ENCODE measurements at places on chromosomes 13 and 19. TPM values are rescaled to one million over a fixed set of nuclear protein-coding genes. Genes with fewer than 3 reads are reported as not detected.

GRCh38 chr13:44648392-44649103, 72.4 kb upstream of the TSC22D1 start:
- DNase-seq: no peak

DNA sequence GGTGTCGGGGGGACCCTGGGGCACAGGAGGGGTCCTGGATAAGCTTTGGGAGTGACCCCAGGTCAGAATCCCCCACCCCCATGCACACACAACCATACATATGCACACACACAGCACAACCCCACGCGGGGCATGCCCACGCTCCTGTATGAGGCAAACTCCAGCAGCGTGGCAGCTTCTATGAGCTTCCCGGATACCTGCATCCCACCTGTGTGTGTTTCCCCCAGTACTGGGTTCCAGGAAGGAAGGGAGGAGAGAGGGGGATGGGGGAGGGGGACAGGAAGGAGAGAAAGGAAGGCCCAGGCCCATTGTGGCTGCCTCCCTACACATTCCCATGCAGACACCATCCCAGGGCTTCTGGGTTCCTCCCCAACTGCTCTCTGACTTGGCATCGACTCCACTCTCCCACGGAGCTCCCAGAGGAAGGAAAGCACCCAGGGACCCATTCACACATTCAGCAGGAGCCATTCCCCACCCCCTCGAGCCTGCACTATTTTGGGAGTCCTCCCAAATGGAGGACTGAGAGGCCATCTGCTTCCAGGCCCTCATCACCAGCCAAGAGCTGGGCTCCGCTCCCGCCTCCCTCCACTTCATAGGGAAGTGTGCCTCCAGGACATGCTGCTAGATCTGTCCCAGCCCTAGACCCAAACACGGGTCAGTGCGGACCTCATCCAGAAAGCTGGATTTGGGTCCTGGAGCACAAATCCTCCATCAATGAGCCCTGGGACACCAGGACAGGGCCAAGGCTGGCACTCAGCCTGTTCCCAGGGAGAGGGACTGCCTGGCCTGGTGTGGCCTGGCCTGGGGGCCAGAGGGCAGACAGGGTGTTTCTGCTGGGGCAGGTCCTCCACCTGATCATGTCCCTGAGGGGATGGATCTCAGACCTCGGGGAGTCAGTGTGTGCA, 13.2 kb downstream of the PRR36 start:
- no peak for DNase-seq

Gene KCNJ14
- total RNA-seq: 0.23 TPM

GRCh38 chr13:97228850-97229521, 6.9 kb downstream of the MBNL2 start:
- no peak for DNase-seq

DNA sequence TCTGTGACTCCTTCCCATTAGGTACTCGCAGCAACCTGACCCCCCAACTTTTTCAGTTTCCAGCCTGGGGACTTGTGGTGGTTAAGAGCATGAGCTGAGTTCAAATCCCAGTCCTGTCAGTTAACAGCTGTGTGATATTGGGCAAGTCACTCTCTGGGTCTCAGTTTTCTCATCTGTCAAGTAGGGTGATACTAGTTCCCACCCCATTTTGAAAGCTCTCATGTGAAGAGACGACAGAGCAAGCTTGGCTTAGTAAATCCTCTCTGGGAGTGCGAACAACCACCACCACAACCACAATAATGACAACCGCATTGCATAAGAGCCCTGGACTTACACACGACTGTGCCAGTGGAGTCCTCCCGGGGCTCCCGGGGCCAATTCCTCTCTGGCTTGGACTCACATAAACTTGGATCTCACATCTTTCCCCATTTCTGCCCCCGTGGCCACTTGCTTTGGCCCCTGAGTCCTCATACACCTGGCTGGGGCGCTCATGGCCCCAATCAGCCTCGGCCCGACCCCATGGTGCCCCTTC, 454 bp downstream of the BLVRB start:
- DNase-seq: peak; percentile 87

DNA sequence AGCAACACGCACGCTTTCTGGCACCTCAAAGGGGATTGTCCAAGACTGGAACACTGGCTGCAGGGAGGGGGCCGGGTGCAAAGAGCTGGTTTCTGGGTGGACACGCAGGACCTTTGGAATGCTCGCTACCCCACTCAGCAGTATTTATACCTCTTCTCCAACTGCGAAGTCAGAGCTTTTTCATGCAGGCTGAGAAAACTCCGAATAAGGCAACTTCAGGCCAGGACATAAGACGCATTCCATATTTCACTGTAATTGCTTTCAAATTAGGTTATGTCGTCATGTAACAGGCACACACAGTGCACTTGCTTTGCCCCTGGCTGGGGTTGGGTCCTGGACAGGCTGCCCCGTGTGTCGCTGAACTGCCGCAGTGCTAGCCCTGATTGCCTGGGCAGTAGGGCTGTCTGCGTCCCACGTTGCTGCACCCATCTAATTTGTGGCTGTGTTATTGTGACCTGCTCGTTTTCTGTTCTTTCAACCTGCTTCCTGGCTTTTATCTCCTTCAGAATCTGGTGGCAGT, 44.5 kb downstream of the ACTN4 start:
- DNase-seq: peak; percentile 94

- DNase-seq: no peak
These were observed 42.7 kb downstream of the GATAD2A start for GRCh38 chr19:19448238-19448544.

DNA sequence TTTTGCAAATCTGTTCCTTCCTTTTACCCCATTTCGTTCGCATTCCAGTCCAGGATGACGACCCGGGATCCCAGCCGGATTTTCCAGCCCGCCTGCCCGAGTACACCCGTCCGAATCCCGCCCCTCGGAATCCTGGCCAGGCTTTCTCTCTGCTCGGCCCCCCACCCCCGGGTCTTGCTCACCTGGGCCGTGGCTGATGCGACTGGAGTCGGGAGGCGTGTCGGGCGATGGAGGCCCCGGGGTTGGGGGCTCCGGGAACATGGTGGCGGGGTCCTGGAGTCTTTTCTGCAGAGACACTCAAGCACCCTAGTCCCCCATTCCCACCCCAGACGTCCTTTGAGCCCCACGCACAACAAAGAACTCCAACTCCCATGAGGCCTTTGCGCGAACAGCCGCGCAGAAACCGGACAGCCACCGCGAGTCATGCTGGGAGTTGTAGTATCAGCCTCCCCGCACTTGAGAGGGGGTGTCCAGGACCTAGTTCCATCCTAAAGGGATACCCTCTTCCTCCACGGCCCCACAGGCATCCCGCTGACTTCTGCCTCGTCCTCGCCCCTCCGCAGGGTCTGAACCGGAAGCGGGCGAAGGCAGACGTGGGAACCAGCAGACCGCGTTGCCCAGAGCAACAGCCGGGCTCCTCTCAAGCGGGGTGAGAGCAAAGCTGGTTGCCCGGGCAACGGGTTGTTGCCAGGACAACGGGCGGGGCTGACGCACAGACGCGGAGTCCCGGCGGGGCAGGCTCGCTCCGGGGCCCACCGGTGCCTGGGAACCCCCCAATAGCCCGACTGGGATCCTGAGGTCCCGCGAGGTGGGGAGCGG, 1.1 kb downstream of the SYT5 start:
- DNase-seq: peak; percentile 87

Gene FGF14
- total RNA-seq: not detected

GRCh38 chr19:800360-801029, 3.2 kb downstream of the PTBP1 start:
- DNase-seq: no peak

DNA sequence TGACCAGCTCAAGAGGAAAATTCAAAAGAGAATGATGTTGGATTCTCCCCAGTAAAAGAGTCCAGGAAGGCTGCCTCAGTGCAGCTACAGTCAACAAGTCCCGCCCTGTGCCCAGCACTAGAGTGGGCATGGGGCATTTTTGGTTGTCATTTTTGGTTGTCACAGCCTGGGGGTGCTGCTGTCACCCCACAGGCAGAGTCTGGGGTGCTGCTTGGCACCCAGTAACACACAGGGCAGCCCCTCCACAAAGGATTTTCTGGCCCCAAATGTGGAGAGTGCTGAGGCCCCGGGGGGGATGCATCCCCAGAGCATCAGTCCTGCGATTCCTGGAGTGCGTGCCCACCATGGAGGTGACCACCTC, 28.2 kb upstream of the TMEM255B start:
- no peak for DNase-seq

- no peak for DNase-seq
These were observed 197.0 kb downstream of the COL4A1 start for GRCh38 chr13:110109910-110110309.

DNA sequence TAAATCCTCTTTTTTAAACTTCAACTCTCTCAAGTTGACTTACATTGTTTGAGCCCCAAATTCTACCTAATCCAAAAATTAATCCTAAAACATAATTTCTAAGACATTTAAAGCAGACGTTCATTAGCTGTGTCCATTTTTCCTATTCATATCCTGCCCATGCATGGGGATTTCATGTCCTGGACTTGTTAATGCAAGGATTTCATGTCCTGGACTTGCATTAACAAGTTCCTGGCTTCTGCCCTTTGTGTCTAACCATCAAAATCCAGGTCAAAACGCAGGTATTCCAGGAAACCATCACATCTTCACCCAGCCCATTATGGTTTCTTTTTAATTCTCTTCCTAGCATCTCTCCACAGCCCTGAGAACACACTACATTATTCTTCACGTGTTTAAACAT, 454.9 kb downstream of the KLF5 start:
- no peak for DNase-seq

DNA sequence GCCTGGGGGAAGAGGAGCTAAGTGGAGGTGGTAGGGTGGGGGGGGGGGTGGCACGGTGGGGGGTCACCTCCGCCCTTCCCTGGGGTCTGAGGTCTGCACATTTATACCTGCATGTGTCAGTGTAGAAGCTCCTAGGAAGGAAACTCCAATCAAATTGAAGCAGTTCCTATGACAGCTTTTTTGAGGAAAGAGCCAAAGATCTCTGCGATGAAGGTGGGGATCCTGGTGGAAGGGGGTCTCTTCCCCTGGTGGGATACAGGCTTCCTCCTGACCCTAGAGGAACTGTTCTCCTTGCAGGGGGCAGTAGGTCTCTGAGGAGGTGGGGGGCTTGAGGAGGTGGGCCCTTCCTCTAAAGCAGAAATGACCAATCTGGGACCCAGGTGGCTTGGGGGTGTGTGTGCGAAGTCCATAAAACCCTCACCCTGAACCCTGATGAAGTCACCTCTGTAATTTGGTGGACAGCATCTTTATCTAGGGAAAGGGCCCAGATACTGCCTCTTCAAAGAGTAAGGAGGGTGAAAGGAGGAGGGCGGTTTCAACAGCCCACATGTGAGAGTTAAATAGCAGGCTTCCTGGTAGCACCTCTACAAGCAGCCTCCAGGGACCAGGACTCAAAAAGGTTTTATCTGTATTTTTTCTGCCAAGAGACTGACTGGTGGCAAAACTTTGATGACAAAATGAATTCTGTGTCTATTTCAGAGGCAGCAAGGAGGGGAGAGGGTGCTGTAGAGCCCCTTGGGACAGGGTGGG, 12.9 kb downstream of the RANBP3 start:
- no peak for DNase-seq

Data from H4 (cell line).